ENCODE measurements at places on chromosomes 2 and 18. TPM values are rescaled to one million over a fixed set of nuclear protein-coding genes. Genes with fewer than 3 reads are reported as not detected.

- H3K4me1 ChIP-seq = no peaks in the 10 kb centered on the region
- no peaks in the 10 kb centered on the region for H3K27me3 ChIP-seq
- H3K4me3 ChIP-seq = no peak overlapping the region
- H3K27ac ChIP-seq = no peak overlapping the region
Measured at GRCh38 chr2:75475976-75476375, 84.8 kb downstream of the EVA1A start.

PLEKHB2 gene
- 57.3 TPM for total RNA-seq

DNA sequence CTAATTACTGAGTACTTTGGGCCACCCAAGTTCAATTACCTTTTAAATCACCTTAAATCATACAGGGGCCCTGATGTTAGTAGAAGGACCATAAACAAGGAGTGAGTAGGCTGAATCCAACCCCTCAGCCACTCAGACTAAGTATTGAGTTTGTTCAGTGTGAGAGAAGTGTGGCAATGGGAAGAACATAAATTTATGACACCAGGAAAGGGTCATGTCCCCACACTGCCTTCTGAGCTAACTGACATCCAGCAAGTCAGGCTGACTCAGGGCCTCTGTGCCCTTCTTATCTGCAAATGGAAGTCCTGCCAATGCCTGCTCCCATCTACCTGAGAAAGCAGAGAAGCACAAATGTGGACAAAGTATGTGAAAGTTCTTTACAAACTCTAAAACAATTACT, 12.9 kb downstream of the PLEKHM3 start:
- H3K36me3 ChIP-seq = no peaks in the 10 kb centered on the region
- H3K27ac ChIP-seq = no peak overlapping the region
- H3K4me3 ChIP-seq = no peak overlapping the region
- no peaks in the 10 kb centered on the region for H3K27me3 ChIP-seq

RAD51AP2 gene
- total RNA-seq = not detected

- peaks cover 3% of the 10 kb centered on the region for H3K4me1 ChIP-seq
- no peak overlapping the region for H3K4me3 ChIP-seq
- H3K27ac ChIP-seq = no peak overlapping the region
- H3K27me3 ChIP-seq = no peaks in the 10 kb centered on the region
Measured at GRCh38 chr2:33068261-33068660, 121.5 kb downstream of the LTBP1 start.

GRCh38 chr2:134952608-134953007, 34.0 kb downstream of the CCNT2 start:
- peaks cover 85% of the 10 kb centered on the region for H3K36me3 ChIP-seq
- H3K4me3 ChIP-seq = no peak overlapping the region
- no peak overlapping the region for H3K27ac ChIP-seq
- ATAC-seq = no peak
- H3K27me3 ChIP-seq = no peaks in the 10 kb centered on the region
- no peaks in the 10 kb centered on the region for H3K4me1 ChIP-seq

DNA sequence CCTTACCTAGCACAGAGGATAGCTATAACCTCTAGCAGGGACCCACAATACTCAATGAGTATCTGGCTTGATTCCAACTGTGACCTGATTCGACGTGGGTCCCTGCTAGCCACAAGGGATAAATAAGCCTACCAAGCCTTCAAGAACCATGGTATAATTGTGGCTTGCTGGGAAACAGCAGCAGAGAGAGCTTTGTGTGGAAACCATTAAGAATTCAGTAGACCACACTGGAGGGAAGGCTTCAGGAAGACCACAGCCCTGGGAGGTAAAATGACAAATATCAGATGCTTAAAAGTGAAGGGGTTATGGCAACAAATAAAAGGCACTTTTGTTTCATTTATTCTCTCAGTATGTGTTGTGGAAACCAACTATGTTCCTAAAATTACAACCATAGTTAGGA, 82.6 kb upstream of the WIPF1 start:
- H3K27me3 ChIP-seq = no peaks in the 10 kb centered on the region
- ATAC-seq = no peak
- no peaks in the 10 kb centered on the region for H3K4me1 ChIP-seq

- no peak overlapping the region for H3K4me3 ChIP-seq
- H3K4me1 ChIP-seq = no peaks in the 10 kb centered on the region
- no peak overlapping the region for H3K27ac ChIP-seq
- no peaks in the 10 kb centered on the region for H3K36me3 ChIP-seq
Measured at GRCh38 chr2:46270384-46270783, 26.8 kb upstream of the EPAS1 start.

GIGYF2 gene
- total RNA-seq = 88.3 TPM

Data from gastroesophageal sphincter (tissue), 4 donors.